ENCODE measurements at places on chromosomes 3 and 15.

DNA sequence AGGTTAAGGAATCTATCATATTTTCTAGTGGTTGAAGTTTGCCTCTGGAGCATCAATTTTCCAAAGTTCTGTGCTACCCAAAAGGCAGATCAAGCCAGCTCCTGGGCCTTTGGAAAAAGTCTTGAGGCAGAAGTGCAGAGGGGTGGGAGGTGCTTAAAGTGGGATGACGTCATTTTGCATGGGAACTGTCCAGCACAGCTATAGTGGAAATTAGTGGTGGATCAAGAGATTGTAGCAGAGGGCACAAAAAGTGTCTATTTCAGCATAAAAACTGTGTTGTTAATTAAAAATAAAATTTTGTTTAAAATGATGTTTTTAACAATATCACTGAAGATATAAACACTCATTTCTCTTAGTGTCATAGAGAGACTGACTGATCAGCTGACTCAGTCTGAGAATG lies 221.9 kb downstream of the LRRN1 start:
- no peak for DNase-seq

DNA sequence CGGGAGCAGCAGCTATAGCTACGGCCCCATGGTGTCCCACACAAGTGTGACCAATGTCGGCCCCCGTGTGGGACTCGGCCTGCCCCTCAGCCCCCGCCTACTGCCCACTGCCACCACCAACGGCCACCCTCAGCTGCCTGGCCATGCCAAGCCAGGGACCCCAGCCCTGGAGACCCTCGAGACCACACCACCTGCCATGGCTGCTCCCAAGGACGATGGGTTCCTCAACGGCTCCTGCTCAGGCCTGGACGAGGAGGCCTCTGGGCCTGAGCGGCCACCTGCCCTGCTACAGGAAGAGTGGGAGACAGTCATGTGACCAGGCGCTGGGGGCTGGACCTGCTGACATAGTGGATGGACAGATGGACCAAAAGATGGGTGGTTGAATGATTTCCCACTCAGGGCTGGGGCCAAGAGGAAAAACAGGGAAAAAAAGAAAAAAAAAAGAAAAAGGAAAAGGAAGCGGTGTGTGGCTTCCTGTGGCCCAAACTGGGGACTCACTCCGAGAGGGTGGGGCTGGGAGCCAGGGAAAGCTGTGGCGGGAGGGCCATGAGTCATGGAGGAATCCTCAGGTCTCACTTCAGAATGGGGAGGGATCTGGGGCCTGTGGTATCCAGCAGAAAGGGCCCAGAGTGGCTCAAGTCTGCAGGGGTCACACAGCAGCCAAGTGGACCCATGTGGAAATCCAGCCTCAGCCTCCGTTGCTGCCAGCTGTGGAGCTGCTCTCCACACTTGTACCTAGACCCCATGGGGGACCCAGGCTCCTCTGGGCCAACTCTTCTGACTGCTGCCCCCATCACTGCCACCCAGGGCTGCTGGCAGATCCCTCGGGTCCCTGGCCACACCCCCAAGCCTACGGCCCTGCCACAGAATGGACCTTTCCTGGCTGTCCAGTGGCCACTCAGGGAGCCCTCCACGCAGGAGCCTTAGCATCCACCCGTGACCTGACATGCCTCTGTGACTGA lies 26.1 kb downstream of the PTH1R start:
- no peak for DNase-seq

GRCh38 chr3:10945683-10946287 lies 46.8 kb upstream of the SLC6A1 start:
- peak; percentile 20 for DNase-seq

- DNase-seq = no peak
These were observed 408.4 kb downstream of the AGBL1 start for GRCh38 chr15:86488046-86488445.

DNA sequence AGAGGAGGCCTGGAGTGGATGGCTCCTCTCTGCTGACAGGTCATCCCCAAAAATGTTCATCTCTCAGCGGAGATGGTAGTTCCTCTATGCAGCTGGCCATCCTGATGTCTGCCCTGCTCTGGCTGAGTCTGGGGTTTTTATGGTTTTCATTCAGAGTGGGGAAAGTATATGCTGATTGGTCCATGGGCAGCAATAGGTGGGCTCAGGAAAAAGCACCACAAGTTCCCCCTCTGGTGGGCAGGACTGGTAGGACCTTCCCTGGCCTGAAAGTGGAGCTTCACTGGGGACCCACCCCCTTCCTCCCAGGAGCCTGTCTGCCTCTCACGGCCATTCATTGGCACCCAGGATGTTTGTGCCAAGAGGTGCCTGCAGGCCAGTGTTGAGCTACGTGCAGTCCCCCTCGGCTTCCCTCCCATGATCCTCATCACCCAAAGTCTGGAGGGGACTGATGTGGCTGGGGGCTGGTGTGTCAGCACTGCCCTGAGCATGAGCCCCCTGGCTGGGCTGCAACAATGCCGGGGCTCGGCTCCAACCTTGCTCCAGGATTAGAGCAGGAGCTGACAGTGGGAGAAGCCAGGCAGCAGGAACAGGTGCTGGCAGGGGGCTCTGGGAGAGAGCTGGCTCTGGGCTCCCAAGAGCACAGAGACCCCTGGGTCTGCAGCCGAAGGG lies 13.1 kb upstream of the BLOC1S6 start:
- DNase-seq = peak; percentile 15

- peak; percentile 40 for DNase-seq
These were observed 1.3 kb downstream of the CAMK2N2 start for GRCh38 chr3:184259878-184260723.

Measured in CD4-positive, alpha-beta T cell treated with Interleukin-21 for 1 hour (primary cell).